ENCODE measurements at places on chromosomes 1 and 21. TPM values are rescaled to one million over a fixed set of nuclear protein-coding genes. Genes with fewer than 3 reads are reported as not detected.

- no peak for DNase-seq
These were observed 36.4 kb downstream of the IGFN1 start for GRCh38 chr1:201226859-201227488.

- DNase-seq = peak; percentile 69
These were observed 5.4 kb upstream of the TDRD5 start for GRCh38 chr1:179586107-179586823.

GRCh38 chr1:34591751-34592629, 162.9 kb upstream of the GJB5 start:
- no peak for DNase-seq

DNA sequence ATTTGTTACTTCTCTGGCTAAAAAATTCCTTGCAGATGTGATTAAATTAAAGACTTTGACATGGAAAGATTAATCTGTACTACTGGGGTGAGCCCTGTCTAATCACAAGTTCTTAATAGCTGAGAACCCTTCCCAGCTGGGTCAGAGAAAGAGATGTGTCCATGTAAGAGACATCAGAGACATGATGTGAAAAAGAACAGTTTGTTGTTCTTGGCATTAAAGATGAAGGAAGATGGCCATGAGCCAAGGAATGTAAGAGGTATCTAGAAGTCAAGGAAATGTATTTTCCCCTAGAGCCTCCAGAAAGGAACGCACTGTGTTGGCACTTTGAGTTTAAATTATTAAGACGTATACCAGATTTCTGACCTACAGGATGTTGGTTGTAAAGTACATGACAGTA, 1271.5 kb upstream of the PRMT6 start:
- no peak for DNase-seq

DNA sequence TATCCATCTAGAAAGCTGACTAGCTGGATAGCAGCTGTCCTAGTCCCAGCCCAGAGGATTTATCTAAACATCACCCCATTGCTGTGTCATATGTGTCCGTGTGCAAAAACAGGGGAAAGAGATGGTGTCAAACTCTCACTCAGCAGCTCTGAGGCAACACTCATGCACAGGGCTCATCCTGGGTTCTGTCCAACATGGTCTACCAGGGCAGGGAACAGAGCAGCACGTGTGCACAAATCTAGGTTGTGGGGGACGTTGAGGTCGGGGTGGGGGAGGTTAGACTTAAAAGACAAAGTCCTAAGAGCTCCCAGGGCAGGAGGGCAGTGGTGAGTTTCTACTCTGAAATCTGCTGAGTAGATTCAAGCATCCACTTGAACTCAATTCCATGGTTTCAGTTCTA, 16.2 kb downstream of the PI4KB start:
- DNase-seq = peak; percentile 36

GRCh38 chr21:41598561-41599431, 90.8 kb upstream of the TMPRSS2 start:
- DNase-seq = no peak

GRCh38 chr1:100302739-100303138, 36.7 kb downstream of the RTCA start:
- no peak for DNase-seq

- no peak for DNase-seq
These were observed 25.4 kb downstream of the NFASC start for GRCh38 chr1:204896023-204896422.

DNA sequence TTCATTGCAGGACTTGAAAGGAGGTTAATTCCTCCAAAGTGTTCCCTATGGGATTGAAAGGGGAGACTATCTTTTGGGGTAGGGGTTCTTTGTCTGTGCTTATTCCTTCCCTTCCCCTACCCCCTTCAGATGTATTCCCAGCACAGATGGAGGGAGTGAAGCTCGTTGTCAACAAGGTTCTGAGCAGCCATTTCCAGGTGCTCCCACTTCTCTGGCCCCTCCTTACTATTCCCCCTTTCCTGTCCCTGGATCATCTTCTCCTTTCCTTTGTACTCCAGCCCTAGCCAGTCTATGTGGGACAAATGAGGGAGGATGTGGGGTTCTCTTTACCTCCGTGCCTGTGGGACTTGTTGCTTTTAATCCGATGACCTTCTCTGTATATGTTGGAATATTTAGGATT, 899 bp downstream of the TOMM40L start:
- no peak for DNase-seq

- DNase-seq = peak; percentile 15
These were observed 5.0 kb upstream of the ADAMTS1 start for GRCh38 chr21:26850116-26850643.

The PRKAA2 gene
- not detected for polyA plus RNA-seq

The PPP1R15B gene
- polyA plus RNA-seq = 27.2 TPM

The NBPF15 gene
- polyA plus RNA-seq = 10.8 TPM
